ENCODE measurements at places on chromosomes 1 and 21.

GRCh38 chr1:42003433-42003832, 84.7 kb upstream of the HIVEP3 start:
- no peak for DNase-seq

GRCh38 chr1:67630438-67631045, 54.5 kb upstream of the GADD45A start:
- no peak for DNase-seq

DNA sequence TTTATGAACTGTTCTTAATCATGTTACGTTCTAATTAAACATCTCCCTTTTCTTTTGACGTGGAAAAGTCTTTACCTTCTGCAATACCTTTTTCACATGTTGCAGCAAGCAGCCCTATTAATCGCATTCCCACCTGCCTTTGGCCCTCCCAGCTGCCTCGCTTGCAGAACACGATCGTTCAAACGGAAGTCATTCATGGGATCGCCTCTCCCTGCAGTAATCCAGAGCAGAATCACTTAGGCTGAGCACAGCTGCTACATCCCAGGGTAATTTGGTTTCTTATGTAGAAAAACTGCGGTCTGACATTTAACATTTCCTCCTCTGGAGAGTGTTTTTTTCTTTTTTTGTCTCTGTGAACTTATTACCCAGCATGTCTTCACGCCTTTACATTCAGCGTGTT, 206.3 kb downstream of the KIF26B start:
- DNase-seq, result no peak

- no peak for DNase-seq
These were observed 93.5 kb downstream of the SIK1 start for GRCh38 chr21:43333298-43334062.

DNA sequence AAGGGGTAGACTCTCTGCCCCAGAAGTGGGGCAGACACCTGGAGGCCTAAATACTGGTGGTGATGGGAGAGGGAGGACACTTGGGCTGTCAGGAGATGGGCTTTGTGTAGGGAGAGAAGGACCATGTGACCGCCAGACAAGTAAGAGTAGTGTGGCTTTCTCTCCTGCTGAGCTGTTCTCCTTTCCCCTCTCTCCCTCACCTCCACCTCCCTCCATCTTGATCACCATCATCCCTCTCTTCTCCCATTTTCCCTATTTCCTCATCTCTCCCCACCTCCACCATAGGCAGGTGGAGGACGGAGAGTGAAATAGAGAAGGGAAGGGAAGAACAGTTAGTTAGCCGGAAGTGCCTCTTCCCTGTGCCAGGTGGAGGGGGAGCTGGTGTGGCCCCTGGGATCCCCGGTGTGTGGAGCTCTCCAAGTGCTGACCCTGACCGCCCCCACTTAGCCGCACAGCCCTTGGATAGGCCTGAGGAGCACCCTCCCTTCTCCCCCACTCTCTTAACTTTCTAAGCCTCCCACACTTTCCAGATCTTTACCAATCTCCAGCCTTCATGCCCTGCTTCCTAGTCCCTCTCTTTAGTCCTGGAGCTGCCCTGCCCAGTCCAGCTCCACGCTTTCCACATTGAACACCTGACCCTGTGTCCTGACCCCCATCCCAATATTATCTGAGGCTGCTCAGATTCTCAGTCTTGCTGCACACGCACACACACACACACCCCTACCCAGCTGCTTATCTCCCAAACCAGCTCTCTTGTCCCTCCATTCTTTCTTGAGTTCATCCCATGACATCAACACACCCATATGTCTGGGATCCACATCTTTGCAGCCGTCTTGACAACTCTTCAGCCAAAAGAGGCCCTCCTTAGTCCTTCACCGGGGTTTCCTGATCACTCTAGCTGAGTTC, 1.5 kb downstream of the CELF3 start:
- no peak for DNase-seq

- no peak for DNase-seq
These were observed 2.2 kb upstream of the NEK2 start for GRCh38 chr1:211677659-211678058.

GRCh38 chr1:228508840-228509415, 21.7 kb downstream of the RNF187 start:
- no peak for DNase-seq

DNA sequence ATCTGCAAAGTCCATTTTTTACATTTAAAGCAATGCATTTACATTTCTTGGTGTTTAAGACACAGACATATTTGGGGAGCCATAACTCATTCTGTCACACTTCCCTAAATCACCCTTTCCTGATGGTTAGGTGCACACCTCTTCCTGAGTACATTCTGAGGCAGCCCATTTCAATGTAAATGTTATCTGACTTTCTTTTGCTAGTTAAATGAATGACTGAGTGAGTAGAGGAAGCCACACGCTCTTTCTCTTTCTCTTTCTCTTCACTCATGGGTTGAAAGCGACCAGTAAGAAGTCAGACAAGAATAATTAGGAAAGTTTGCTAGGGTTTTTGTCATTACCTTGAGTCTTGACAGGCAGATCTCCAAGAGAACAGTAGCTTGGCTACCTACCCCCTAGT, 143.1 kb downstream of the S1PR1 start:
- DNase-seq, result no peak

DNA sequence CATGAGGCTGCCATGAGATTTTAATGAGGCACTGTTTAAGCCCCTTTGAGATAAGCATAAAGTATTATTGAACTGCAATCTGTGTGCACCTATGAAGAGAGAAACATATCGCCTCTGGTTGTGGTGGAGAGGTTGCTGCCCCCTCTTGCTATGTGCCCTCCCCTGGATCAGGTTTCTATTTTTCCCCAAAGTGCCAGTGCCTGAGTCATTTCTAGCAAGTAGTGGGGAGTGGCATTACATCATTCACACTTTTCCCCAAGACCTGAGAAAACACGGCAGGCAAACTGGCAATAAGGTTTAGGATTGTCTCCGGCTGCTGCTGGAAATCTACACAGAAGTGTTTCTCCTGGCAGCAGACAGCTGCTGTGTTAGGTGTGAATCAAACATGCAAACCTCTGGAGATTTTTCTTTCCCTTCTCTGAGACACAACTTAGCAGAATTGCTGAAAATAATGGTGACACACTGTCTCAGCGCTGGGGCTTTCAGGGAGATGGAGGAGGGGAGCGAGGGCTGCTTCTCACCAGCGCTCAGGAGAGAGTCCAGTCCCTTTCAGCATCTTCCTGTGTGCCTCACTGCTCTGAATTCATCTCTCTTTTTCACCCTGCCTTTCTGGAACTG, 13.7 kb upstream of the RGS16 start:
- DNase-seq, result no peak

GRCh38 chr1:152228831-152229230, 4.8 kb upstream of the HRNR start:
- no peak for DNase-seq
